T-cell (primary cell): ENCODE measurements at places on chromosomes 2 and 18. TPM values are rescaled to one million over a fixed set of nuclear protein-coding genes. Genes with fewer than 3 reads are reported as not detected.
A peak's percentile ranks its signal among the peaks of the same experiment; 100 is the strongest.

GRCh38 chr2:106800976-106801655 lies 84.9 kb downstream of the ST6GAL2 start:
- no peaks in the 10 kb centered on the region for H3K27me3 ChIP-seq
- H3K4me1 ChIP-seq = no peaks in the 10 kb centered on the region

The AFF3 gene
- 10.2 TPM for total RNA-seq

GRCh38 chr2:80299661-80300060 lies 4.9 kb downstream of the LRRTM1 start:
- no peak for DNase-seq
- H3K36me3 ChIP-seq = no peaks in the 10 kb centered on the region
- H3K27me3 ChIP-seq = peaks cover 10% of the 10 kb centered on the region
- H3K27ac ChIP-seq = no peak overlapping the region

The RSAD2 gene
- 6.7 TPM for total RNA-seq

The CREB1 gene
- 94.0 TPM for total RNA-seq

DNA sequence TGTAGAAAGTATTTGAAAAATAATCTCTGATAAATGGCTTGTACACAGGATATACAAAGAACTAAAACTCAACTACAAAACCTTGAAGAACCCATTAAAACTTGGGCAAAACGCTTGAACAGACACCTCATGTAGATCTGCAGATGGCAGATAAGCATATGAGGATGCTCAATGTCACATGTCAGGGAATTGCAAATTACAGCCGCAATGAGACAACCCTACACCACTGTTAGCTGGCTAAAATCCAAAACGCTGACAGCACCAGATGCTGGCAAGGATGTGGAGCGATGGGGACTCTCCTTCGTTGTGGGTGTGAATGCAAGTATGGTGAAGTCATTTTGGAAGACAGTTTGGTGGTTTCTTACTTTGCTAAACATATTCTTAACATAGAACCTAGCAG lies 53.7 kb downstream of the SNTG2 start:
- no peaks in the 10 kb centered on the region for H3K36me3 ChIP-seq
- no peaks in the 10 kb centered on the region for H3K4me1 ChIP-seq
- H3K4me3 ChIP-seq = no peak overlapping the region
- H3K27ac ChIP-seq = no peak overlapping the region
- H3K27me3 ChIP-seq = no peaks in the 10 kb centered on the region

The SOX11 gene
- not detected for total RNA-seq

GRCh38 chr2:168515502-168515901 lies 59.4 kb downstream of the CERS6 start:
- H3K4me1 ChIP-seq = no peaks in the 10 kb centered on the region
- H3K27ac ChIP-seq = no peak overlapping the region
- H3K4me3 ChIP-seq = no peak overlapping the region
- H3K36me3 ChIP-seq = no peaks in the 10 kb centered on the region
- H3K27me3 ChIP-seq = no peaks in the 10 kb centered on the region
- DNase-seq = no peak

The CD8A gene
- total RNA-seq = 160 TPM

The CNDP2 gene
- total RNA-seq = 135 TPM

The FBXO15 gene
- 2.3 TPM for total RNA-seq

DNA sequence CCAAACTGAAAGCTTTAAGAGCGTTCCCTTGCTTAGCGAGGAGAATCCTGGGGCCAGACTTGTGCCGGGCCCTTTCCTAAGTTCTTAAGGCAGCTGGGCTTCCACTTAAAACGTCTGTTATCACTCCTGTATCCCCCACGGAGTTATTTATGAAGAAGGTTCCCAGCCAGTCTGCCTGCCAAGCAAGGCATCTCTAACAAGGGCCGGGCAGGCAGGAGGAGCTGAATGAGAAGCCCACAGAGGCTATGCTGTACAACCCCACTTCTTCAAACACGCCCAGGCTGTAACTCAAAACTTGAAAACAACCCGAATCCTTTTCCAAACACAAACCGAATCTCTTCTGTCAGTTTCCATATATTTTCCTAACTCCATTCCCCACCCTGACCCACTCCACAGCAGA lies 39.0 kb upstream of the ZFP36L2 start:
- no peak for DNase-seq
- no peak overlapping the region for H3K4me3 ChIP-seq
- H3K27ac ChIP-seq = no peak overlapping the region
- peaks cover 4% of the 10 kb centered on the region for H3K36me3 ChIP-seq

The FSIP2 gene
- 0.78 TPM for total RNA-seq

DNA sequence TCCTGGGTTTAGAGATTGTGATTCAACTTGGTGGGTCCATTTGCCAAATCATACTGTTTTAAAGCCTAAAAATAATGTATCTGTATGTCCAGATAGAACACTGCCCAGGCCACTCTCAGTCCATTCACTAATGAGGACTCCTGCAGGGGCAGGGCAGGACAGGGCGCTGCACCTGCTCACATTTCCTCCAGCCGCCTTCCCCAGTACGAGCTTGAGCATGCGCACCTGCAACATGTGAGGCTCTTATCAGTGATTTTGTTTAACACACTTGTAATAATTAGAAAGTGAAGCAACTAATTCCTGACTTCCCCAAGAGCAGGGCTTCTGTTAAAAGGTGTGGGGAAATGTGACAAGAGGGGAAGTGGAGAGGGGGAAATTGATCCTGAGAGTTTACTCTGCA lies 89.7 kb downstream of the AFF3 start:
- no peak for DNase-seq
- H3K36me3 ChIP-seq = no peaks in the 10 kb centered on the region
- no peak overlapping the region for H3K27ac ChIP-seq
- no peaks in the 10 kb centered on the region for H3K27me3 ChIP-seq

DNA sequence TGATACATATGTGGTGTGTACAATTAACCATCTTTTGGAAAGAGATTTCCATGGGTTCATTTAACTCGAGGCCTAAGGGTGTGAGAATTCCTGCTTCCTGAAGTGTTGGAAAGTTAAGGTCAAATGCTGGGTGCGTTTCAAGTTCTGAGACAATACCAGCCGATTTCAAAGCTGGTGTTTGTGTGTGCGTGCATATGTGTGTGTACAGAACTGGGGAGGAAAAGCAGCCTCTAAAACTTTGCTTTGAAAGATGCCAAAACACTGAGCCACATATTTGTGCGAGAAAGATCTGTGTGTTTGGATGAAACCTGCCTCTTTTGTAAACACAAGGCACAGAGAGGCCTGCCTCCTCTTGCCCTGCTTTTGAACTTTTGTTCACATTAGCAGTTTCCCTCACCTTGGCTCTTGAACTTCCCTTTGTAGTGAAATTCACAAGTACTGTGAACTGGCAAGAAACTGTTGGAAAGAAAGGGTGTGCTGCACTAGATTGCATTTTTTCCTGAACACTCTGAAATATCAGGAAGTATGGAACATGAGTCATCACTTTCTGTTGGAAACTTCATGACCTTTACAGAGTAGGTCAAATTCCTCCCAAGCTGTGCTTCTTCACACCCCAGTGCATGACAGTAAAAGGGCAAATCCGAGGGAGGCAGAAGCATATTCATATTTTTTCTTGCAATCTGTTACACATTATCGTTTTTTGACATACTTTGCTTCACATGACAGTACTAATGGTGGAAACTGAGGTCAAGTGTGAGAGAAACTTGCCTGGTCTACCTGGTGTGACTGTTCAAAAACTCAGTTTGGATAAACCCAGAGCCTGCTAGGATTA lies 20.0 kb upstream of the CAVIN2 start:
- no peak overlapping the region for H3K27ac ChIP-seq
- no peaks in the 10 kb centered on the region for H3K36me3 ChIP-seq
- no peak overlapping the region for H3K4me3 ChIP-seq
- no peak for DNase-seq
- no peaks in the 10 kb centered on the region for H3K27me3 ChIP-seq

DNA sequence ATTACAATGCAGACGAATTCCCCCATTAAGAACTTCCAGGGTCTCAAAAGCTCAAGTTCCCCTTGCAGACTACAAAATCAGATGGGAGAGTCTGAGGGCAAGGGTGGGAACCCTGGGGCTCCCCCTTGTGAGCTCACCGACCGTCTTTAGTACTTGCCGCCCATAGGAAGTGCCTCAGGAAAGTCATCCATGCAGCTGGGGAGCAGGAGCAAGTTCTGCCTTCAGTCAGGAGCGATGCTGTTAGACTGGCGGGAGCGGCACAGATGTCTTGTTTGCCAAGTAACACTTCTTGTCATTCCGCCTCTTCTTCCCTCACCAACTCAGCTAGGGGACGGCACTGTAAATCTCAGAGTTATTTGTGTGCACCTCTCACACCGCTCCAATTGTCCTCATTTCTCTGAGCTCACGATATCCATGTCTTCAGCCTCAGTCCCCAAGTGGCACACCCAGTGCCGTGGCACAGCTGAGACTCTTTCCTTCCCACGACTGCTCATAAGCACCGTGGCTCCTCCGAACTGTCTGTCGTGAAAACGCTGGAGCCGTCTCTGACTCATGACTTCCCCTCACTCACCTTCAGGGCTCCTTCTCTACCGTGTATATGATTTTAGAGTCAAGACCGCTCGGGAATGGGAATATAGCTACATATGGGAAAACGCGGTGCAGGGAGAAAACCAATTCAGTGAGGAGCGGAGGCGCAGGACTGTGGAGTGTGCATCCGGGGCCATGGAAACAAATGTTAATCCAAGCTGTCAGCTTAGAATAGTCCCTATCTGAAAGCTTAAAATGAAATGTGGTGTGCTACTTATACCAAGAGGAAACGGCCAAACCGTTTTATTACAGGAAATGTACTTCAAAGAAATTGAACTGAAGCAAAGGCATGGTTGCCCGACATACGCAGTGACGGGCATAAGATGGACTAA lies 34.0 kb downstream of the UXS1 start:
- peaks cover 6% of the 10 kb centered on the region for H3K36me3 ChIP-seq
- H3K4me3 ChIP-seq = peak overlapping the region; percentile 81
- H3K27me3 ChIP-seq = no peaks in the 10 kb centered on the region
- DNase-seq = peak; percentile 30
- H3K27ac ChIP-seq = peak overlapping the region; percentile 86
- H3K4me1 ChIP-seq = peaks cover 57% of the 10 kb centered on the region

The CCDC138 gene
- total RNA-seq = 6.2 TPM

GRCh38 chr2:145807968-145808367 lies 1288.0 kb upstream of the ZEB2 start:
- H3K27ac ChIP-seq = no peak overlapping the region
- H3K36me3 ChIP-seq = no peaks in the 10 kb centered on the region
- no peaks in the 10 kb centered on the region for H3K27me3 ChIP-seq
- DNase-seq = no peak

The SMAD7 gene
- 57.7 TPM for total RNA-seq

DNA sequence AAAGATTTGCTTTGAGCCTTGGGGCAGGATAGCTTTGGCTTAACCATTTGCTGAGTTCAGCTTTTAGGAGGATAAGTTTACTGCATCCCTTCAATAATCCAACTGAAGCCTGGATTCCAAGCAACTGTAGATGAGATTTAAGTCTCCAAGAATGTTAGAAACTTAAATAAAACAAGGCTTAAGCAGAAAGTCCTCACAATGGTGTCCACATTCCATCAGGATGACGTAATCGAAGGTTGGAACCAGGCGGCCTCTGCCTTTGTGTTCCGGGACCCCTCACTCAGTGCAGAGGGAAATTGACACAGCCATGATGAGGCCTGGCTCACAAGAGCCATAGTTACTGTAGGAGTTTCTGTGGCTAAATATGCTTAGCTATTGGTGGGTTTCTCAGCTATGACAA lies 260.4 kb downstream of the LPIN1 start:
- no peak overlapping the region for H3K4me3 ChIP-seq
- H3K27ac ChIP-seq = no peak overlapping the region
- no peak for DNase-seq
- no peaks in the 10 kb centered on the region for H3K36me3 ChIP-seq
- H3K27me3 ChIP-seq = no peaks in the 10 kb centered on the region
- H3K4me1 ChIP-seq = peaks cover 11% of the 10 kb centered on the region

- no peaks in the 10 kb centered on the region for H3K27me3 ChIP-seq
- H3K36me3 ChIP-seq = no peaks in the 10 kb centered on the region
- peaks cover 7% of the 10 kb centered on the region for H3K4me1 ChIP-seq
- no peak overlapping the region for H3K27ac ChIP-seq
- no peak overlapping the region for H3K4me3 ChIP-seq
Observed at GRCh38 chr2:168550670-168551069, 94.6 kb downstream of the CERS6 start.

DNA sequence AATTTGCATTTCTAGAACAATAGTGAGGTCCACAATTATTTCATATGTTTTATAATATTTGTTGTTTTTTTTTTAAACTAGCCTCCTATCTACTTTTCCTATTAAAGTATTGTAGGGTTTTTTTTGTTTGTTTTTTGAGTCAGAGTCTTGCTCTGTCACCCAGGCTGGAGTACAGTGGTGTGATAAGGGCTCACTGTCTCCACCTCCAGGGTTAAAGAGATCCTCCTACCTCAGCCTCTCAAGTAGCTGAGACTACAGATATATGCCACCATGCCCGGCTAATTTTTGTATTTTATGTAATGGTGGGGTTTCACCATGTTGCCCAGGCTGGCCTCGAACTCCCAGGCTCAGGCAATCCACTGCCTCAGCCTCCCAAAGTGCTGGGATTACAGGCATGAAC lies 122.5 kb downstream of the SLC39A10 start:
- no peak overlapping the region for H3K27ac ChIP-seq
- no peaks in the 10 kb centered on the region for H3K4me1 ChIP-seq
- no peak for DNase-seq

- H3K27ac ChIP-seq = no peak overlapping the region
- no peaks in the 10 kb centered on the region for H3K36me3 ChIP-seq
- DNase-seq = no peak
- H3K27me3 ChIP-seq = no peaks in the 10 kb centered on the region
- H3K4me3 ChIP-seq = no peak overlapping the region
Observed at GRCh38 chr2:54986264-54986663, 64.0 kb downstream of the RTN4 start.

DNA sequence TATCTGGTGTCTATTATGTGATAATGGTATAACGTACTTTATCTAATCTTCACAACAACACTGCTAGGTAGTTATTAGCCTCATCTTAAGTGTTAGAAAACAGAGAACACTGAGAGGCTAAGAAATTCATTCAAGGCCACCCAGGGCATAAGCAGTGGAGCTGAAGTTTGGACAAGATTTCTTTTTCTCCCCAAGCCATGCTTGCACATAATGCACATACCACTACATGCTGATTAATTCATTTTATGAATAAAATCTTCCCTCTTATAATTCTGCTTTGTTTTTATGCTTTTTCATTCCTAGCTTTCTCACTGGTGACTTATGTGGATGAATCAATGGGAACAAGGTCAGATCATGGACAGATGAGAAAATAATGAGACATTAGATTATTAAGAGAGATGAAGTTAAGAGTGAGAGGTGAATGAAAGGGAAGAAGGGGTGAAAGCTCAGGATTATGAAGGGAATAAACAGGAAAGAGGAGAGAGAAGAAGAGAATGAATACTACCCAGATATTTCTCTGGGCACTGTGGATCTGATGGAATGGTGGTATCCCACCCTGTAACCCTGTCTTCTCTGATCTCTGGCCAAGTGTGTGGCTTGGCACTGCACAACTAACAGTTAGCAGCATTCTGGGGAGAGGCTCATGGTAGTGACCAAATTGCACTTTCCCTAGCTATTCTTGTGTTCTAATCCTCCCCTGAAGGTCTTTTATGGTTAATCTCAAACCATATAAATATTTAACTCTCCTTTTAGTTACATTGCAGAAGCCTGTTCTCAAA lies 17.7 kb upstream of the GALNT3 start:
- no peaks in the 10 kb centered on the region for H3K27me3 ChIP-seq
- DNase-seq = no peak
- no peak overlapping the region for H3K4me3 ChIP-seq
- no peaks in the 10 kb centered on the region for H3K36me3 ChIP-seq
